ENCODE measurements at places on chromosomes 4 and X. TPM values are rescaled to one million over a fixed set of nuclear protein-coding genes. Genes with fewer than 3 reads are reported as not detected.

GRCh38 chrX:55451141-55451540 is 786 bp upstream of the MAGEH1 start:
- peaks cover 7% of the 10 kb centered on the region for H3K4me1 ChIP-seq
- H3K36me3 ChIP-seq = no peaks in the 10 kb centered on the region
- peak overlapping the region; percentile 95 for H3K4me3 ChIP-seq
- no peak for DNase-seq
- H3K27me3 ChIP-seq = no peaks in the 10 kb centered on the region
- no peak overlapping the region for H3K27ac ChIP-seq

- DNase-seq = no peak
- no peak overlapping the region for H3K4me3 ChIP-seq
- peaks cover 42% of the 10 kb centered on the region for H3K36me3 ChIP-seq
- H3K27me3 ChIP-seq = no peaks in the 10 kb centered on the region
Measured at GRCh38 chr4:102338405-102338804, 6.9 kb downstream of the SLC39A8 start.

DNA sequence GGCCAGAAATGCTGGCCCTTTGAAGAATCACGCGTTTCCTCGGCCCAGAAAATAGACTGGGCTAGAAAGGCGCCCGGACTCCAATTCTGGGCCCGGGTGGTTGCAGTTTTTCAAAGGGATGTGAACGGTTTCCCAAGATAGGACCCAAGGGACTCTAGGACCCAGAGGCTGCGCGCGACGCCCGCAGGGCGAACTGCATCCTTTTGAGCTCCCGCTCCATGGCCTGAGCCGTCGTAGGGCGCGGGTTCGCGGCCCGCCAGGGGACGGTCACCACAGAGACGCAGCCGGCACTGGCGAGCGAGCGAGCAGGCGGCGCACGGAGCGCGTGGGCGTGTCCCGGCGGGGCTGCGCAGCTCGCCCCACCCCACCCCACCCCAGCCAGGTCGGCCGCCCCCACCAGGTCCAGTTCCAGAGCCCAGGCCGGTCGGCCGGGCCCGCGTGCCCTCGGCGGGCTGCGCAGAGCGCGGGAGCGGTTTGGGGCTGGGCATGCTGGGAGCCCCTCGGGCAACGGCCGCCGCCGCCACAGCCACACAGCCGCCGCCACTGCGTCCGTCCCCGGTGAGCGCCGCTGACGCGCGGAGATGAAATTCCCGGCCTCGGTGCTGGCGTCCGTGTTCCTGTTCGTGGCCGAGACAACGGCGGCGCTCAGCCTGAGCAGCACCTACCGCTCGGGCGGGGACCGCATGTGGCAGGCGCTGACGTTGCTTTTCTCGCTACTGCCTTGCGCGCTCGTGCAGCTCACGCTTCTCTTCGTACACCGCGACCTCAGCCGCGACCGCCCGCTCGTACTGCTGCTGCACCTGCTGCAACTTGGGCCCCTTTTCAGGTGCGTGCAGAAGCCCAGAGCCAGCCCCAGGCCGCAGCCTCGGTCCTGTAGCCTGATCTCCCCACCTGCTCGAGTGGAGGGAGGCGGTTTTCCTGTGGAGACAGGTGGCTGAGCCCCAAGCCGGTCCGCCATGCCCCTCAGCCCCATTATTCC is at the start of gene XK:
TSS of gene XK (plus strand) at position 411 of the 979 bp plus-strand sequence. CDS start at position 582, 171 bp downstream.
- H3K27ac ChIP-seq = no peak within 1 kb of the TSS
- H3K4me1 ChIP-seq = no peaks in the 10 kb centered on the region
- peak; percentile 53 for DNase-seq
- no peaks in the 10 kb centered on the region for H3K36me3 ChIP-seq
- peaks cover 5% of the 10 kb centered on the region for H3K27me3 ChIP-seq

DNA sequence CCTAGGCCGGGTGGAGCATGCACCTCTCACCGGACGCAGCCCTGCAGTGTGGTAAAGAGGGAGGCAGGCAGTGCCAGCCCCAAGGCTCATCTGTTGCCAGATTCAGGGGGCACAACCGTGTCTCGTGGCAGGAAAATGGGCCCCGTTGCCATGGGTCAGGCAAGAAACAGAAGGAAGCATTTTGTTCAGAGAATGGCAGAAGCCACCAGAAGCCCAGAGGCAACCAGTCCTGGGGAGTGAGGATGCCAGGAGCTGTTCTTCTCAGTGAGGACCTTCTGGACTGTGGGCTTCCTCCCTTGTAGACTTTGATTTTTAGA is 12.5 kb upstream of the UVSSA start:
- H3K36me3 ChIP-seq = peaks cover 44% of the 10 kb centered on the region
- H3K4me1 ChIP-seq = peaks cover 30% of the 10 kb centered on the region
- no peak for DNase-seq
- no peaks in the 10 kb centered on the region for H3K27me3 ChIP-seq

DNA sequence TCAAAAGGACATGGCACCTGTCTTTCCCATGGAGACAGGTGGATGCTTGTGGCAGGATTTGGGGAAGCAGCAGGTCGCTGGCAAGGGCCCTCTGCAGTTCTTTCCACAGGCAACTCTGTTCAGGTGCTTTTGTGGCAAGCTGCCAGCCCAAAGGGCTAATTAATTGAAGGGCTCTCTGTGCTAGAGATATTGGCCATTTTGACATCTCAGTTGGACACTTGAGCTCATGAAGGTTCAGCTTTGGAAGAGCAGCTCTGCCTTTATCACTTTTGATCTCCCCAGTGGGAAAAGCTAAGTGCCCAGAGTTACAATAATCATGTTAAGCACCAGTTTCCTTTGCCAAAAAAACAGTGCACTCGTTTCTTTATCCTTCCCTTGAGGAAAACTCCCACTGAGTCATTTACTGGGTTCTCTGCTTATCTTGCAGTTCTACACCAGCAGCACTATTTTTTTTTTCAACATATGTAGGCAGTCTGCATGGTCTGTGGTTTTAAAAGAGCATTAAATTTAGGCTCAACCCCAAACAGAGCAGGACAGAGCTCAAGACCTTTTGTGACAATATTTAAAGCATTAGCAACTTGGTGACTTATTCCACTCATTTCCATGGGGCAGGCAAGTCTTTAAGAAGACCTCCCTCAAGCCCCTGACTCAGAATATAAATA is 336.4 kb upstream of the RASGEF1B start:
- H3K27ac ChIP-seq = no peak overlapping the region
- peaks cover 2% of the 10 kb centered on the region for H3K27me3 ChIP-seq
- H3K4me3 ChIP-seq = no peak overlapping the region

DNA sequence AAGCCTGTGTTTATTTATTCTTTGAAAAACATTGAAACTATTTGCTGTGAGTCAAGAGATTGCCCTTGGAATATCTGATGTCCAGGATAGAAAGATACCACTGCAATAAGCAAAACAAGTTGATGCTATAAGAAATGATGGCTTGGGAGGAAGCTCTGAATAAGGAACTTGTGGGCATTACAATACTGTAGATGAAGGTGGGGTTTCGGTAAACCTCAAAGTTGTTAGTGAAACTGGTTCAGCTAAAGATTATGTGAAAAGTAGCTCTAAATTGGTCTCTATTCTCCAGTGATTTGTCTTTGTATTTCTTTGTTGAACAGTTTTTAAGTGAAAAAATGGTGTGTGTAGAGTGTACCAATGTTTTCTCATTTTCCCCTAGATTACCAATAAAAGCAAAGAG is 128.7 kb downstream of the AKAP4 start:
- no peak overlapping the region for H3K4me3 ChIP-seq
- DNase-seq = no peak
- H3K27ac ChIP-seq = no peak overlapping the region
- H3K27me3 ChIP-seq = no peaks in the 10 kb centered on the region
- peaks cover 3% of the 10 kb centered on the region for H3K36me3 ChIP-seq

DNA sequence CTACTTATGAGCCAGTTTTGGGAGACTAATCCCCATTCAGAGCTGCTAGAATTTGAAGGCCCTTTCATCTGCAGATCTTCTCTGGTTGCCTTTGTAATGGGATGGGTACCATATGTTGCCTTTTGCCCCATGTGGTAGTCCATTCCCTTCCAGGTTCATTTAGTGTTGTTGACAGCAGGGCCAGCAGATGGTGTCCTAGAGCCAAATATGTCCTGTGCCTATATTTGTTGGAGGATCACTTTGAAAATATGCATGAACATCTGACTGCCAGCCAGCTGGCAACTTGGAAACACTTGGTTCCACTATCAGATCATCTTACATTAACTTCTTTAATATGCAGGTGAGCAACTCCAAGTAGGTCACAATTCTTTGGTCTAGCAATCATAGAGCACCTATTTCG is 30.4 kb downstream of the CFAP299 start:
- no peaks in the 10 kb centered on the region for H3K36me3 ChIP-seq
- no peak overlapping the region for H3K4me3 ChIP-seq
- peak; percentile 40 for DNase-seq
- H3K27me3 ChIP-seq = no peaks in the 10 kb centered on the region
- no peaks in the 10 kb centered on the region for H3K4me1 ChIP-seq

- H3K27me3 ChIP-seq = no peaks in the 10 kb centered on the region
- H3K4me1 ChIP-seq = no peaks in the 10 kb centered on the region
- H3K36me3 ChIP-seq = no peaks in the 10 kb centered on the region
- no peak for DNase-seq
Measured at GRCh38 chrX:39481621-39482020, 616.1 kb downstream of the BCOR start.

DNA sequence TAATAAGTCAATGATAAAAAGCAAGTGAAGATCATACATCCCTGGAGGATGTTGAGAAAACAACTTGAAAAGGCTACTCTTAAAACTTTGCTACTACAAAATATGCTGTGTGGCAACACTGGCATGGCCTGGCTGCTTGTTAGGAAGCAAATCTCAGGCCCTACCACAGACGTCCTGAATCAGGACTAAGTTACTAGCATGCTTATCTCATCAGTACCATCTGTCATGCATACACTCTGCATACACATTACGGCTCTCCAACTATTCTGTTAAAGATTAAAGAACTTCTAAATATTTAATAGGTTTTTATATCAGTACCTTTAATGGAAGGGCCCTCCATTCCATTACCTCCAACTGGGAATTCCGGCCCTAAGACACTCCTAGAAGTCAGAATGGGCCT is 8.2 kb downstream of the PAPSS1 start:
- no peaks in the 10 kb centered on the region for H3K27me3 ChIP-seq
- H3K4me3 ChIP-seq = no peak overlapping the region
- DNase-seq = no peak
- peaks cover 3% of the 10 kb centered on the region for H3K4me1 ChIP-seq
- H3K27ac ChIP-seq = no peak overlapping the region

DNA sequence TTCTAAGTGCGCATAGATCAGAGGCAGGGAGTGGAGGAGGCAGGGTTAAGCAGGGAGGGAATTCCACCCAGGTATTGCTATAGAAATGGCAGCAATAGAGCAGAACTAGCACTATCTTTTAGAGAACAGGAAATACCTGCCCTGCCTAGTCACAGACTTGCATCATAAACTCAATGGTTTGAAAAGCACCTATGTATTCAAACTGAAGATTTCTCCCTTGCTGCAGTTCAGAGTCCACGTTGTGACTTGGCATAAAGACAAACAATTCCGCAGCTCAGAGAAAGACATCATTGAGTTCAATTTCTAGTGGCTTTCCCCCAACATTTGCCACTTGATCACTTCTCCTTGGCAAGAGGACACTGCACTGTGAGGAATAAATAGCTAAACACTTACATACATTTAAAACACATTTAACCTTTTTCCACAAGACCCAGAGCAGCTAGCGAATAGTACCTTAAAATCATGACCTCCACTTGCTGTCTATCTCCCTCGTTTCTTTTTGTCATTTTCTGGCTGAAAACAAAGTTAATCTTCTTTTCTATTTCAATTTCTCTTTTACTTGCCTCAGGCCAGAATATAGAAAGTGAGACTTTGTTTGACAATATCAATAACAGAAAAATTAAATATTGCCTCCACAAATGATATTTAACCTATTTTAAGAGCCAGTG is 42.4 kb downstream of the SLC7A11 start:
- no peaks in the 10 kb centered on the region for H3K4me1 ChIP-seq
- H3K36me3 ChIP-seq = no peaks in the 10 kb centered on the region
- DNase-seq = no peak
- H3K4me3 ChIP-seq = no peak overlapping the region
- no peak overlapping the region for H3K27ac ChIP-seq

DNA sequence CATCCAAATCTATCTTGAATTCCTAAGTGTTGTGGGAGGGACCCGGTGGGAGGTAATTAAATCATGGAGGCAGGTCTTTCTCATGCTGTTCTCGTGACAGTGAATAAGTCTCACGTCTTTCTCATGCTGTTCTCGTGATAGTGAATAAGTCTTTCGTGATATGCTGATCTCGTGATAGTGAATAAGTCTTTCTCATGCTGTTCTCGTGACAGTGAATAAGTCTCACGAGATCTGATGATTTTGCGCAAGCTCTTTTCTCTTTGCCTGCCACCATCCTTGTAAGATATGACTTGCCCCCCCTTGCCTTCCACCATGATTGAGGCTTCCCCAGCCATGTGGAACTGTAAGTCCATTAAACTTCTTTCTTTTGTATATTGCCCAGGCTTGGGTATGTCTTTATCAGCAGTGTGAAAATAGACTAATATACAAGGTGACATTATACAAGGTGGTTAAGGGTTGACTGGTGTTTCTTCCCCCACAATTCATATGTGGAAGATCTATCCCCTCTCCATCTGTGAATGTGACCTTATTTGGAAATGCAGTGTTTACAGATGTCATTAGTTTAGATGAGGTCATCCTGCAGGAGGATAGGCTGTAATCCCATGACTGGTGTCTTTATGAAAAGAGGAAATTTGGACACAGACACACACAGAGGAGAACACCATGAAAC is 27.6 kb downstream of the ARSD start:
- DNase-seq = no peak
- peaks cover 5% of the 10 kb centered on the region for H3K27me3 ChIP-seq
- no peak overlapping the region for H3K27ac ChIP-seq
- H3K36me3 ChIP-seq = peaks cover 1% of the 10 kb centered on the region

DNA sequence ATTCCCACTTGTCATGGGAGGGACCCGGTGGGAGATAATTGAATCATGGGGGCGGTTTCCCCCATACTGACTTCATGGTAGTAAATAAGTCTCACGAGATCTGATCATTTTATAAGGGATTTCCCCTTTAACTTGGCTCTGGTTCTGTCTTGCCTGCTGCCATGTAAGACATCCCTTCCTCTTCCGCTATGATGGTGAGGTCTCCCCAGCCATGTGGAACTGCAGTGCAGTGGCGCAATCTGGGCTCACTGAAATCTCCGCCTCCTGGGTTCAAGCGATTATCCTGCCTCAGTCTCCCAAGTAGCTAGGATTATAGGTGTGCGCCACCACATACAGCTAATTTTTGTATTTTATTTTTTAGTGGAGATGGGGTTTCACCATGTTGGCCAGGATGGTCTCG is 2.9 kb downstream of the HPGDS start:
- peaks cover 19% of the 10 kb centered on the region for H3K4me1 ChIP-seq
- peak overlapping the region; percentile 72 for H3K27ac ChIP-seq
- no peak for DNase-seq
- H3K36me3 ChIP-seq = no peaks in the 10 kb centered on the region
- H3K4me3 ChIP-seq = peak overlapping the region; percentile 54
- H3K27me3 ChIP-seq = no peaks in the 10 kb centered on the region

GRCh38 chr4:6258026-6258360 is 11.7 kb upstream of the WFS1 start:
- peaks cover 18% of the 10 kb centered on the region for H3K27me3 ChIP-seq
- no peak overlapping the region for H3K27ac ChIP-seq
- DNase-seq = no peak
- no peak overlapping the region for H3K4me3 ChIP-seq
- no peaks in the 10 kb centered on the region for H3K36me3 ChIP-seq
- peaks cover 5% of the 10 kb centered on the region for H3K4me1 ChIP-seq

- H3K36me3 ChIP-seq = peaks cover 14% of the 10 kb centered on the region
- no peaks in the 10 kb centered on the region for H3K27me3 ChIP-seq
- peaks cover 23% of the 10 kb centered on the region for H3K4me1 ChIP-seq
Measured at GRCh38 chr4:152117933-152118507, 357.2 kb upstream of the GATB start.

GRCh38 chrX:40243755-40244515 is 146.2 kb upstream of the BCOR start:
- no peak for DNase-seq
- no peak overlapping the region for H3K4me3 ChIP-seq
- H3K36me3 ChIP-seq = peaks cover 3% of the 10 kb centered on the region
- H3K27ac ChIP-seq = no peak overlapping the region
- peaks cover 8% of the 10 kb centered on the region for H3K4me1 ChIP-seq

HPF1 gene
- 15.6 TPM for total RNA-seq

ETNPPL gene
- not detected for total RNA-seq

HSFX1 gene
- 1.4 TPM for total RNA-seq

CACNA1F gene
- total RNA-seq = 2.2 TPM
